ENCODE measurements at places on chromosomes 5 and 9.

DNA sequence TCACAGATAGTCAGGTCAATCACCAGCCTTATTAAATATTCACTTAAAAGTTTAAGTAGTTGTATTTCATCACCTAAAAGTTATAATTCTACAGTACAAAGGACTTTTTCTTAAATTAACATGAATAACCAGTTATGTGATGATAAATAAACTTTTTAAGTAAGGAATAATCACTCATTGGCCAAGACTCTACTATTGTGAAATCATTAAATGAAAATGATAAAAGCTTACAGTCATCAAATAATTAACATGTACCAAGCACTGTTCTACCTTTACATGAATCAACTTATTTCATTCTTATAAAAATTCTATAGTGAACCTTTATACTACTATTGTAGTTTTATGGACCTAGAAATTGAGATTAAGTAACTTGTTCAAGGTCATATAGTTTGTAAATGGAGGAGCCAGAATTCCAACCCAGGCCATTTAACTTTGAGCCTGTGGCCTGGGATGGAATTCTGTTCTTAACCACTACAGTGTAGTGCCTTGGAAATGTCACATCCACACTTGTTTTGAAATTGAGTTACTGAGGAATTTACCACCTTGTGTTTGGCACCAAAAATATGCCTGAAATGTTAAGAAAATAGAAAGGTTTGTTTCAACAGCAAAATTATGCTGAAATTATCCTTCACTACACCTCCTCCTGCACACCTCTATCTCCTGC, 32.8 kb upstream of the MSANTD3 start:
- DNase-seq = no peak

DNA sequence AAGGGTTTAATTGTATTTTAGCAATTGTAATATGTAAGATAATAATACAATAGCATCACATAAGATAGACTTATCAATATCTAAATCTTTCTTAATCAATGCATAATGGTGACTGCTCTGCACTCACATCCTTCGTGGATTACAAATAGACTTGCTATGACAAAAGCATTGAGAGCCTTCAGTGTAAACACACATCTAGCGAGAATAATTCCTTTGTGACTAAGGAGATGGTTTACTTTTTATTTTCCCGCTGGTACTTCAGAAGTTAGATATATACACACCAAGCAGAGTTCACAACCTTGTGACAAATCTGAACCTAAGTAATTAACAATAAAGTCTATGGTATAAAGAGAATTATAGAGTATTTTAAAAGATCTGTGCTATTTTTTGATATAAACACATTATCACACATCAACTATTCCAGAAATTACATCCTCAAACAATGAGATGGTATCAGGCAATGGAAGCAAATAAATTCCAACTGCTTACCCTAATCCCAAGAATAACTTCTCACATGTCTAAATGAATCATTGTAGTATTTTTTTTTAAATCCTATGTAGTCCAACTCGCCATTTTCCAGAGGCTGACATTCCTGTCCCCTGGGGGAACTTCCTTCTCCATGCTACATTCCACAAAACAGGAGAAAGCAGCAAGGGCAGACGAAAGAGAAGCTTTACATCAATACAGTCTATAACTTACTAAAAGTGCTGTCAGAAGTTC, 51.2 kb downstream of the MAPKAP1 start:
- no peak for DNase-seq

- peak; percentile 13 for DNase-seq
Measured at GRCh38 chr9:2469681-2470221, 151.8 kb upstream of the VLDLR start.

- no peak for DNase-seq
Measured at GRCh38 chr9:78783743-78784142, 486.8 kb downstream of the PSAT1 start.

GRCh38 chr5:151230048-151230680, 6.3 kb upstream of the CCDC69 start:
- no peak for DNase-seq

GRCh38 chr5:40198736-40199135, 481.0 kb upstream of the PTGER4 start:
- no peak for DNase-seq

DNA sequence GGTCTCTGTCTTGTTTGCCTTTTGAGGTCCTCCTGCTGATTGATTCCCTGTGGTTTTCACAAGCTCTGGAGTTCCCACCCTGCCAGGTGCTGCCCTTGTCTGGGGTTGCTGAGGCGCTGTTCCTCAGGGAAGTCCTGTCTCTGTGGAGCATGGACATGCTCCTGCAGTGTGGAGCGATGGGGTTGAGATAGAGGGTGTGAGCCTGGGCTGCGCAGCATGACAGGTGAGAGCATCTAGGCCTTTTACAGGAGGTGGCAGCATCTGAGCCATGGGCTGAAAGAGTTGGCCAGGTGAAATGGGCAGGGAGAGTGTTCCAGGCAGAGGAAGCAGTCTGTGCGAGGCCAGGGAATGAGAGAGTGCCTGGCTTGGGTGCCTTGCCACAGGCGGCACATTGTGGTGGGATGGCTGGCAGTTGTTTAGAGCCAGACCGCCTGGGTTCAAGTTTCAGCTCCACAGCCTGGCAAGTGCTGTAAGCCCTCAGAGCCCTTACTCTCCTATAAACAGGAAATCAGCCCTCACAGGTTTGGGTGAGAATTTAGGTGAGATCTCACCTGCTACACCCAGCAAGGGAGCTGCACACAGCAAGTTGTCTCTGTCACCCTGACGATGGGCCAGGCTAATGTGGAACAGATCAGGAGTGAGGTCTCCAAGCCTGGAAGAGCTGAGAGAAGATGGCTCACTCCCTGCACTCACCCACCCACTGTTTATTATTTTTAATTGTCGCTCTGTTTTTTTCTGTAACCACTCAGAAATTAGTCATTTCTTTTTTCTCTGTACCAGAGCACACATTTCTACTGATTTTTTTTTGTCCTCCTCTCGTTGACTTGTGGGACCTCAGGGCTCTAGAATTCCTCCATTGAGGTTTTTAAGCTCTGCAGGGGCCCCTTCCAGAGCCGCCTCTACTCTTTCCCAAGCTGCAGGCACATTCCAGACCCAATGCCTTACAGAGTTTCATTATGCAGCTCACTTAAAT, 19.6 kb downstream of the TCOF1 start:
- DNase-seq = no peak

GRCh38 chr9:118336943-118337330, 632.7 kb downstream of the TLR4 start:
- no peak for DNase-seq

GRCh38 chr9:72349911-72350310, 15.1 kb downstream of the ZFAND5 start:
- no peak for DNase-seq

GRCh38 chr9:15139469-15139868, 167.5 kb downstream of the TTC39B start:
- DNase-seq = no peak

DNA sequence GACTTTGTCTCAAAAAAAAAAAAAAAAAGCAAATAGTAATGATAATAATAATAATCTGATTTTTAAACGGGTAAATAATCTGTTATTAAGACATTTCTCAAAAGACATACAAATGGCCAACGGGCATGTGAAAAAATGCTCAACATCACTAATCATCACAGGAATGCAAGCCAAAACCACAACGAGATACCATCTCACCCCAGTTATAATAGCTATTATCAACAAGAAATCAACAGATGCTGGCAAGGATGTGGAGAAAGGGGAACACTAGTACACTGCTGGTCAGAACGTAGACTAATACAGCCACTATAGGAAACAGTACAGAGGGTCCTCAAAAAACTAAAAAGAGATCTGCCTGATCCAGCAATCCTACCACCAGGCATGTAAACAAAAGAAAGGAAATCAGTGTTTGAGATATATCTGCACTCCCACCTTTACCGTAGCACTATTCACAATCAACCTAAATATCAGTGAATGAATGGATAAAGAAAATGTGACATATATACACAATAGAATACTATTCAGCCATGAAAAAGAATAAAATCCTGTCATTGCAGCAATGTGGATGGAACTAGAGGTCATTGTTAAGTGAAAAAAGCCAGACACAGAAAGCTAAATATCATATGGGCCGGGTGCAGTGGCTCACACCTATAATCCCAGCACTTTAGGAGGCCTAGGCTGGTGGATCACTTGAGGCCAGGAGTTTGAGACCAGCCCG, 24.9 kb downstream of the VAV2 start:
- DNase-seq = no peak

Measured in mucosa of gallbladder (tissue), 1 donor.